Foreskin keratinocyte (primary cell): ENCODE measurements at places on chromosomes 2 and 18.

- DNase-seq, result no peak
Observed at GRCh38 chr2:122105877-122106206, 350.4 kb downstream of the TSN start.

DNA sequence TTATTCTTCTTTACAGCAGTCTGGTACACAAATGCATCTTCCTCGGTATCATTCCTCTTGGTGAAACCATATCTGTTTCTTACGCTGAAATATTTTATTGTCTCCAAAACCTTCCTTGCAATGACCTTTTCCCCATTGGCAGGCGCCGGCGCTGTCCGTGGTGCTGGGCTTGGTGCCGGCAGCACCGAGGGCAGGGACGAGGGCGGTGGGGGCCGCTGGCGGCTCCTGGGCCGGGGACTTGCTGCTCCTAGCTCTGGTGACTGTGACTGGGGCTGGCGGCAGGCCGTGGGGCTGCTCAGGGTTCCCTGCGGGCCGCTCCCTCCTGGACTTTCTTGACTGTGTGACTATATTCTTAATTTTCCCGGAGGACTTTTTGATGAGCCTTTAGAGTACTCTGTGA, 72.5 kb downstream of the GPR39 start:
- no peak for DNase-seq

DNA sequence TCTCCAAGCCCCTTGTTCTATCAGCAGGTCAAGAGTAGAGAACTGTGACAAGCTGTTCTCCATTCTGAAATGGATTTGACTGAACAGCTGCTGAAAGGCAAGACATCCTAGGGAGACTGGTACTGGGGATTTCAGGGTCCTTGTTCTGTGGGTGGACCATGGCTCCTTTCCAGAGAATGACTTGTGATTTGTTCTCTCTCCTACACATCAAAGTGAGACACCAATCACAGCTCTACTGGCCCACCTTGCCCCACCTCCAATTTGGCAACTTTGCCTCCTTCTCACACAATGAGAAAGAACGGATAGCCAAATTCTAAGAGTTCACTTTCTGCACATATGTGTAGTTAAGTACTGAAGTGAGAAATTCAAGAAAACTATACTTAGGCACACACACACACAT, 67.4 kb downstream of the BCL11A start:
- no peak for DNase-seq

DNA sequence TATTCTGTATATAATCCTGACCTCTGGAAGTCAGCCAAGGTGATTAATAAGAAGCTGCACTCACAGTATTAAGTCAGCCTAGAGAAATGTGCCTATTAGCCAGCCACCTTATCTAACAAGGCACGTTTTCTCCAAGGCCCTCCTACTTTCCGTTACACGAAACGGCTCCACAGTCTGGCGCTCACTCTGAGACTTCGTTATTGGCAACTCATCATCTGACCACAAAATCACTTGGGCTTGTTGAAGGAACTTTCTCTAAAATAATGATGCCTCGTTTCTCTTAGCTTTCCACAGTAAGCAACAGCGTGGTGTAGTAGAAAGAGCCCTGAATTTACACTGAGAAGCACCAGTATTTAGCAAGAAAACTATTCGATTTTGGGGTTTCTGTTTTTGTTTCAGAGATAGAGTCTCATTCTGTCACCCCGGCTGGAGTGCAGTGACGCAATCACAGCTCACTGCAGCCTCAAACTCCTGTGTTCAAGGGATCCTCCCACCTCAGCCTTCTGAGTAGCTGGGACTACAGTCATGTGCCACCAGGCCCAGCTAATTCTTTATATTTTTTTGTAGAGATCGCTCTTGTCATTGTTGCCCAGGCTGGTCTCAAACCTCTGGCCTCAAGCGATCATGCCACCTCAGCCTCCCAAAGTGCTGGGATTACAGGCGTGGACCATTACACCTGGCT, 53.6 kb upstream of the SLC14A1 start:
- no peak for DNase-seq

- DNase-seq, result peak; percentile 61
Observed at GRCh38 chr2:106053116-106053515, 141.0 kb downstream of the UXS1 start.

GRCh38 chr2:216984937-216985336, 125.1 kb upstream of the TNP1 start:
- DNase-seq, result no peak

GRCh38 chr2:177195194-177195593, 17.4 kb upstream of the HNRNPA3 start:
- no peak for DNase-seq

DNA sequence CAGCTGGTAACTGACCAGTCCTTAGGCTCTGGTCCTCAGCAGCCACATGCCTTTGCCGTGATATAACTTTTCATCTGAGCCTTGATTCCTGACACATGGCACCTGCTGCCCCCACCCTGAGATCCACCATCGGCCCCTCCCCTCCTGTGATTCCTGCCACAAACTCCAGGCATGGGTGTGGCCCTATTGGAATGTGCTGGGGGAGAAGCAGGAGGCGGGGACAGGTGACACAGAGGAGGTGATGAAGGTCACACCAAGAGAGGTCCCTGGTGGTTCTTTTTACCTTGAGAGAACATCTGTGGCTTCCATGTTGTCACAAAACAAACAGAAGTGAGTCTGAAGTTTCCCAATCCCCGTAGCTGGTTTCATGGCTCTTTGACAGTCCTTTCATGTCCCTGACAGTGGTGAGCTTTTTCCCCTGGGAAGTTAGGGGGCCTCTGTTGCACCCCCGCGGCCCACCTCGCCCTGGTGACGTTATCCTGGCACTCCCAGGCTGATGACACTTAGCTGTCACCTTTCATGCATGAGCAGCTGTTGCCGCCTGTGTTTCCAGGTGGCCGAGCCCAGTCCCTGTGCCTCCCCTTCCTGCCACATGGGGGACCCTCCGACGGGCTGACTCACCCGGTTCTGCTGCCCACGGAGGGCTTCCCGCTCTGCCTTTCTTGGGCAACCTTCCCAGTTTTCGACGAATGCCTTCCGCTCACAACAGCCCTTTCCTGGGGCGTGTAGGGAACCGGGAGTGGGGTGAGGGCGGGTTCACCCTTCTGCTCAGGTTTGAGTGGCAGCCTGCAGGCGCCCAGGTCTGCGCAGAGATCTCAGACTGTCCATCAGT, 66.3 kb upstream of the GLI2 start:
- DNase-seq, result no peak

DNA sequence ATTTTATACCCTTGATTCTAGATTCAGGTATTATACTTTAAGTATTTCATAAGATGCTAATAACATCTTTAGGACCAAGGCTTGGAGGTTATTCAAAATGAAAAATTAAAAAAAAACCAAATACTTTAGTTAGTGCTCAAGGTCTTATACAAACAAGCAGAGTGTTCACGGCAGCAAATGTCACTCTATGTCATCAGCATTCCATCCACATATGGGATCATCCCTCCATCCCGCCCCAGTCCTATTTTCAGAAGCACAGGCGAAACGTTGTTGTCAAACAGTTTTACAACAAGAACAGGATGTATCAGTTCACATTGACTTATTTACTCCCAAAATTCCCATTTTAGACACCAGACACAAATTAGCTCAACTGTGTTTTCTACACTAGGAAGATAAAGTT, 83.7 kb downstream of the DSEL start:
- DNase-seq, result no peak

- DNase-seq, result peak; percentile 52
Observed at GRCh38 chr2:101205521-101206479, 46.9 kb upstream of the CNOT11 start.

DNA sequence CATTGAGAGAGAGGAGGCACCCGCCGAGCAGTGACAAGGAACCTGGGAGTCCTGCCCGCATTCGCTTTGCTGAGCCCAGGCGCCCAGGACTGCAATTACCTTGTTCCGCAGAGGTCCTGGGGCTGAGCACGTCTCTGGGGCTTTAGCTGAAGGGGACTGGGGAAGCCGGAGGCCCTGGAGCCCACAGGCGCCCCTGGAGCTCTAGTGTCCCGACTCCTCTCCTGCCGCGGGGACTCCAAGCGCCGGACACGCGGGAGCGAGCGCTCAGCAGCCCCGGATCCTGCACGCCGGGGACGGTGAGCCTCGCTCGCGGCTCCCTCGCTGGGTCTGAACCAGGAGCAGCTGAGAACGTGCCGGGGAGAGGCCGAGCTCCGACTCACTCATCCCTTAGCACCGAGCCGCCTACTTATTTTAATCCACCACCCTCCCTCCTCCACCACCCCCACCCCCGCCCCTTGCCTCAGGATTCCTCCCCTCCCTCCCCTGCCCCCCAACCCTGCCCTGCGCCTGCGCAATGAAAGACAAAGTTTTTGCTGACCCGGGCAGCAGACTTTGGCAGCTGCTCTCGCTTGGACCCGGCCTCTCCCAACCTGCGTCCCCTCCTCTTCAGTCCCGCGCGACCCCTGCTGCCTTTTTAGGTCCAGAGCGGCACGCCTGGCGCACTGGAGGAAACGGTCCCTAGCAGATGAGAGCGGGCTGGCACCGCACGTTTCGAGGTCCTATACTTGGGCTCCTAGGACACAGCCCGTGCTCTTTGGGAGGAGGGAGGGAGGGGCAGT, at the start of gene OSR1:
TSS of gene OSR1 (minus strand) at position 382 of the 779 bp plus-strand sequence. CDS start 4,818 bp downstream, outside the sequence.
- DNase-seq, result no peak

- peak; percentile 53 for DNase-seq
Observed at GRCh38 chr18:59232309-59233016, 12.5 kb downstream of the GRP start.

DNA sequence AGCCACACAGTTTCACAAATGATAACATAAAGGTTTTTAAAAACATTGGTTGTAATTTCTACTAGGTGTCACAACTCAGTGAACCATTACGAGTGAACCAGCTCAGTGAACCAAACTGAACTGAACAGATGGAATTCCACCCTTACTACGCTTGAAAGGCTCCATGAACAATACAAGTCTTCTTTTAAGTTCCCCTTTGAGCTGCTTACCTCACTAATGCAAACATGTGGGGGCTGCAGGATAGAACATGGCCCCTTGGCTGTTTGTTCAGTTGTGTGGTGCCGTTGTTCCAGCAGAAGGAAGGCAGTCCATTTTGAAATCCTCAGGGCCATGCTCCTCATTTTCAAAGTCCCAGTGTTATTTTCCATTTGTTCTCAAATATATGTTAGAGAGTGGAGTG, 30.7 kb upstream of the KLHL14 start:
- no peak for DNase-seq

DNA sequence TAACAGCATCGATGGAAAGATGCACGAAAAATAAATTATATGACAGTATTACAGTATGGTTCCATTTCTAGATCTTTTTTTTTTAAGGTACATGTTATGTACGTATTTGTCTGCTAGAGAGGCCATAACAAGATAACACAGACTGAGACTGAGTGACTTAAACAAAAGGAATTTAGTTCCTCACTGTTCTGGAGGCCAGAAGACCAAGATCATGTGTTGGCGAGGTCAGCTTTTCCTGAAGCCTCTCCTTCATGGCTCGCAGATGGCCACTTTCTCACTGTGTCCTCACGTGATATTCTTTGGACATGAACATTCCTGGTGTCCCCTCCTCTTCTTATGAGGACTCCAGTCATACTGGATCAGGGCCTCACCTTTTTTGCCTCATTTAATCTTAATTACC, 177.4 kb downstream of the CAPN13 start:
- DNase-seq, result peak; percentile 36

GRCh38 chr2:88099798-88100488, 27.9 kb downstream of the FABP1 start:
- peak; percentile 37 for DNase-seq

DNA sequence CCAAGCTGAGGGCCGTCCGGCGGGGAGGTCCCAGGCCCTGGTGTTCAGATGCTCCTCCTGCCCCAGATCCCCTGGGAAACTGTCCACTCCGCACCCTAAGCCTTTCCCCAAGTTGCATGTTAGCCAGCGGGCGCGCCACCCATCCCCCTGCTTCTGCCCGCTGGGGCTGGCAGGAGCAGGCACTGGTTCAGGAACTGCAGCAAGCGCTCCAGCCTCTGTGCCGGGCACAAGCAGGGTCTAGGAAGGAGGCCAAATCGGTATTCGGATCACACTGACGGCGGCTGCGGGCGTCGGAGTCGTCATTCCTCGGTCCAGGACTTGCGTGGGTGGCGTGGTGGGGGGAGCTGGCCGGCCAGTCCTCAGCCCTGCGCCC, 53.7 kb downstream of the FAM168B start:
- no peak for DNase-seq

- DNase-seq, result no peak
Observed at GRCh38 chr2:58540681-58541080, 299.6 kb upstream of the FANCL start.

DNA sequence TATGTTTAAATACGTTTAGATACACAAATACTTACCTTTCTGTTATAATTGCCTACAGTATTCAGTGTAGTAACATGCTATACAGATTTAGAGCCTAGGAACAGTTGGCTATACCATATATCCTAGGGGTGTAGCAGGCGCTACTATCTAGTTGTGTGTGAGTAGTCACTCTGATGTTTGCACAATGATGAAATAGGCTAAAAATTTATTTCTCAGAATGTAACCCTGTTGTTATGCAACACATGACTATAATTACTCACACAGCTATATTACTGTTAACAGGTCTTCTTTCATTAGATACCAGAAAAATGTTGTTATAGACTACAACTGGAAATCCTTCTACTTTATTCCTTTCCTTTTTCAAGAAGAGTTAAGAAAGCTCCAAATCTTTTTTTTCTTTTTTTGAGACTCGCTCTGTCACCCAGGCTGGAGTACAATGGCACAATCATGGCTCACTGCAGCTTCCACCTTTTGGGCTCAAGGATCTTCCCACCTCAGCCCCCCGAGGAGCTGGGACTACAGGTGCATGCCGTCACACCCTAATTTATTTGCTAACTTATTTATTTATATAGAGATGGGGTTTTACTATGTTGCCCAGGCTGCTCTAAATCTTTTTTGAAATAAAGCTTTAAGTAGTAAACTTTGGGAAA, 48.5 kb downstream of the C2orf74 start:
- DNase-seq, result peak; percentile 63

GRCh38 chr2:205582366-205582765, 99.9 kb upstream of the NRP2 start:
- no peak for DNase-seq

DNA sequence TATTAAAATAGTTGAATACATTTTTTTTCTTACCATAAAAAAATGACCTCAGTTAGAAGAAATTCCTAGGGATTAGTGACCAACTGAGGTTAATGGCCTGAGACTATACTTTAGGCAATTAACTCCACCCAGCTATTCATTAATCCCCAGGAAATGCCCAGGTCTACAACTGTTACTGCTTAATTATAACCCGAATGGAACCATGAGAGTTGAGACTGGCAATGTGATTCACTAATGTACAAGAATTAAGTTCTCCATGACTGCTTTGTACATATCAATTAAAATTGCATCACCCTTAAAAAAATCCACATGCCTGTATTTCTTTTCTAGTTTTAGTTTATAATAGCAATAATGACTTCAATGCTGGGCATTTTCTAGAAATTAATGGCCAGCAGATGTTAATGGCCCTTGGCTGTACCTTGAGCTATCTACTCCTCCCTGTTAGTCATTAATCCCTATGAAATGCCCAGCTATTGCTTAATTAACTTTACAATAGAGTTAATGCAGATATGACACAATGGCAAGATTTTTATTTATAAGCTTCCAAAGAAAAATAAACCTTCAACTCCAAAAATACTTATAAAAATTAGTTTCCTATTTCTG, 44.1 kb downstream of the ERBB4 start:
- no peak for DNase-seq

- DNase-seq, result no peak
Observed at GRCh38 chr2:11904029-11904428, 157.6 kb downstream of the LPIN1 start.

GRCh38 chr2:32743480-32744236, 115.8 kb downstream of the TTC27 start:
- no peak for DNase-seq

GRCh38 chr18:43847164-43848091, 570.1 kb upstream of the SYT4 start:
- DNase-seq, result no peak

GRCh38 chr2:102657770-102658169, 38.4 kb downstream of the SLC9A2 start:
- peak; percentile 70 for DNase-seq

- no peak for DNase-seq
Observed at GRCh38 chr2:241110607-241111439, 8.7 kb upstream of the MTERF4 start.
